ENCODE measurements at places on chromosomes 7 and 10.

- no peak for DNase-seq
These were observed 76.0 kb upstream of the IL6 start for GRCh38 chr7:22651036-22651435.

- no peak for DNase-seq
These were observed 49.1 kb upstream of the GSAP start for GRCh38 chr7:77465256-77465655.

GRCh38 chr7:111758332-111758731 is 196.0 kb upstream of the IMMP2L start:
- DNase-seq: no peak

DNA sequence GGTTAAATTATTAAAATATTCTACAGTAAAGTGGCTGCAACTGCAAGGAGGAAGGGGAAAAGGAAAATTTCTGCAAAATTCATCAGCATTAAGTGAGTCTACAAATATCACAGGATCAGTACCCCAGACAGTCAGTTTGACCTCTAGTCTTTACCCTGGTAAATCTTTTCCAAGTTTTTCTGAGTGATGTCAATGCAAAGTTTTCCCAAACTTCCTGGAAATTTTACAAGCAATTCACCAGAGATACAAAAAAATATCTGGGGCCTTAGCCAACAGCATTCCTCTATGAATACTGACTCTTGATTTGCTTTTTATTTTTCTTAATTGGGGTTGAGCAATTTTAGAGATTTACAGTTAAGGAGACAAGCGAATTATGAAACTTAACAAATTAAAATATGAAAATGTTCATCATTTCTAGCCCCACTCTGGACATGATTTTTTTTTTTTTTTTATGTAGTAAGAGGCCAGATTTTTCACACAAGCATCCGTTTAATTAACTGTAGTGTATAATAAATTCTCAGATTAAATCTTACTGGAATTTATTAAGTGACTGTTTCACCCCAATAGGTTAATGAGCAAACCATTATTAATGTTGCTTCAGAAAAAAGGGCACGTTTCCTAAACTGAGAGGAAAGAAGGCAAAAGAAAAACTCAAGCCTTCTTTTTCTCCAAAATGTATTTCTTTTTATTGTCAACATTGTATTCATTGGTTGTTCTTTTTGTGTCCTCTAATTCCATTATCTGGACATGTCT is 539.5 kb upstream of the FZD8 start:
- DNase-seq: no peak

DNA sequence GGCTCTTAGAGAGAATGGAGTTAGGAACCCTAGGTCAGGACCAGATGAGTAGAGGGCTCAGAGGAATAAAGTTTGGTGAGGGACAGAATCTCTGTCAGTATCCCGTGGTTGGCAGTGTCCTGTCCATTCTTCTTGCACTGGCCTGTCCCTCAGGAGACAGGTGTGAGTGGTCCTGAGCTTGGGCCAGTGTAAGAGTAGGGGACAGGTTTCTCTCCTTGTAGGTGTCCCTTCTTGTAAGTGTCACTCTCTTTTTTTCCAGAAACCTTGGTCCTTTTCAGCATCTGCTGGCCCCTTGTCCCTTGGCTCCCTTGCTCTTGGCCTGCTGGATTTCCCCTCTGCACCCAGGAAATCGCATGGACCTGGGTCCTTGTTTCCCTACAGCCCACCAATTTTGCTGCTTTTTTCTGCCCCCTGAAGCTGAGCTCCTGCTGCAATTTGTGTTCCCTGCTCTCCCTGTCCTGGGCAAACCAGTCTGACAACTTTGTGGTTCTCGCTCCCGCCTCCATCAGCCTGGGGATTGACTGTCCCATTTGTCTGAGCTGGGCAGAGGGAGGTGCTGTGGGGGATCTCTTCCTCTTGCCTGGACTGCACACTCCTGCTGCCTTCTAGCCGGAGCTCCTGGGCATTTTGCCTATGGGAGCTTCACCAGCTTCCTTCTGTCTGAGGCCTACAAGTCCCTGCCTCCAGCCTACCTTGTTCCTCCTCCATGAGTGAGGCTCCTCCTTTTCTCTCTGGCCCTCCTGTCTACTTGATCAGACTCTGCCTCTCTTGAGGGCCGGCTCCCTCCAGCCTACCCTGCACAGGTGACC is 6.5 kb downstream of the TSPAN14 start:
- DNase-seq: no peak

DNA sequence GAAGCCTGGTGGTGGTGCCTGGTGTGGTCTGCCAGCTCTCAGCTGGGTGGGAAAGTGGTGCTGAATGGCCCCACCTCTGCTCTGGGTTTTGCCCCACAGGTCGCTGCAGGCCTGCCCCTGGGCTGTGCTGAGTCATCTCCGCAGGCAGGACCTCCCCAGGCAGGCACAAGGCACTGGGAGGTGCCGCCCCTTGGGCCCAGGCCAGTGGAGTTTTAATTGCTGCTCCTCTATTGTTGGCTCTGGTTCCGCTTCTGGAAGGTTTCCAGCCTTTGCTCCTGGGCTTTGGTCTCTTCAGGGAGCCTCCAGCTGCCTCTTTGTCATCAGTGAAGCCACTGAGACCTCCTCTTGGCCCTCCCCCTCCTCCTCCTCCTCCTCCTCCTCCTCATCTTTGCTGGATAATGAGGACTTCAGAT is 180.3 kb upstream of the GRB10 start:
- DNase-seq: no peak

DNA sequence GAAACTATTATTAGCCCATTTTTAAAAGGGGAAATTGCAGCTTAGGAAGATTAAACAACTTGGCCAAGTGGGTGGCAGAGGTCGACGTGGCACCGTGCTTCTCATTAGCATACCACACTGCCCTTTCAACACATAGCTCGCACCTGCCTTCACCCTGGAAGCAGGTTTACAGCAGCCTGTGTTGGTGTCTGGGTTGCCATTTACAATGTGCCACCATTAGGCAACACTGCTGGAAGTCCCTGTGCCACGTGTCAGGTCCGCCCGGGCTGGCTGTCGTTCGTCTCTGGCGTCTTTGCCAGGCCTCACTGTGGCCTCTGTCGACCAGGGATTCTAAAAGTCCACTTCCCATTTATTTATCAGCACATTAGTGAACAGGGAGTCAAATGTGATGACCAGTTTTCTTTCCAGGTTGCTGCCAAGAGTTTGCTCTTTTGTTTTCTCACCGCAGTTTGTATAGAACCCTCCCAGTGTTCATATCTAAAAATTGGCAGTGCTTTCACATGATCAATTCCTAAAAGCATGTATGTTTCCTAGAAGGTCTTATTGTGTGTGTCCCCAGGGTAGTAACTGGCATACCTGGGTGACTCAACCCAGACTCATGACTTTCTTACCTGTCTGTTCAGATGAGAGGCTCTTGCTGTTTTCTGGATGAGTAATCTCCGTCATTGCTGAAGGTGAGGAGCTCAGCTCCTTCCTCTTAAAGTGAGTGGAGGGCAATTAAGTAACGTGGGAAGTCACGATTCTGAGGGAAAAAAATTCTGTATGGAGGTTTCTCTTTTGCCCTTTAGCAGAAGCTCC is 9.2 kb downstream of the INSIG1 start:
- no peak for DNase-seq

GRCh38 chr10:133411523-133412380 is 12.7 kb downstream of the SPRN start:
- DNase-seq: no peak

DNA sequence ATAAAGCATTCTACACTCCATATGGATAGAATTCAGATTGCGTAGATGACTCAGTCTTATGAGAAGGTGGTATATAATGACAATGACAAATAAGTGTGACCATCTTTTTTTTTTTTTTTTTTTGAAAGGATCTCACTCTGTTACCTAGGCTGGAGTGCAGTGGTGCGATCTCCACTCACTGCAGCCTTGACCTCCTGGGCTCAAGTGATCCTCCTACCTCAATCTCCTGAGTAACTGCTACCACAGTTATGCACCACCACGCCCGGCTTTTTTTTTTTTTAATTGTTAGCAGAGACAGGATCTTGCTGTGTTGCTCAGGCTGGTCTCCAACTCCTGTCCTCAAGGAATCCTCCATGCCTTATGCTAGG is 43.2 kb upstream of the NRP1 start:
- DNase-seq: no peak

DNA sequence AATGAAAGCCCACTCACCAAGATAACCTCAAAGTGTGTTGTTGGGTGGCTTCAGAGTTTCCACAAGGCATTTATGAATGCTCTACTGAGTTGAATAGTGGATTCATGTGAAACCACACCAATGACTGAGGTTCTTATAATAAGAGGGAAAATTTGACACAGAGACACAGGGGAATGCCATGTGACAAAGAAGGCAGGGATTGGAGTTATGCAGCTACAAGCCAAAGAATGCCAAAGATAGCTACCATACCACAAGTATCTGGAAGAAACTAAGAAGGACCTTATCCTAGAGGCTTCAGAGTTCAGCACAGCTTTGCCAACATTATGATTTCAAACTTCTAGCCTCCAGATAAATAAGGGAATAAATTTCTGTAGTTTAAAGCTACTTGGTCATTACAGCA is 68.0 kb upstream of the PCDH15 start:
- no peak for DNase-seq

DNA sequence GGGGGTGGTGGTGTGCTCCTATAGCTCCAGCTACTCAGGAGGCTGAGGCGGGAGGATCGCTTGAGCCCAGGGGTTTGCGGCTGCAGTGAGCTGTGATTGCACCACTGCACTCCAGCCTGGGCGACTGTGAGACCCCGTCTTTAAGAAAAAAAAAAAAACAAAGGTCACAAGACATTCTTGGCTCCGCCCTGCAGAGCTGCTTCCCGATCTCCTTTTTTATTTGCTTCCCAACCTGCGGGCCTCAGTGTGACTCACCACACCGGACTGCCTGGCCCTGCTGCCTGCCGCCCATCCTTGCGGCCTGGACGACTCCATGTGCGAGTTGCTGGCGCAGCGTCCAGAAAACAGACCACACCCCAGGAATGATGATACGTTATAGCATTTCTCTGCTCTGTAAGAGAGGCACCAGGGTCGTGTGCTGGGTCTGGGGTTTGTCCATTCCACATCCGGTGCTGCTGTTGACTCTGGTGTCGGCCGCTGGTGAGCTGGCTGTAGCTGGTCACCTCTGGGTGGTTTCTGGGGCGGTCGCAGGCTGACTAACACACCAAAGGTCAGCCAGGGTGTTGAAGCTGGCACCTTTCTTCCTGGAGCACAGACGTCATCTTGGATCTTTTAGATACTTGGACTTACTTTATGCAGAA is 123.6 kb downstream of the TCF7L2 start:
- DNase-seq: no peak

DNA sequence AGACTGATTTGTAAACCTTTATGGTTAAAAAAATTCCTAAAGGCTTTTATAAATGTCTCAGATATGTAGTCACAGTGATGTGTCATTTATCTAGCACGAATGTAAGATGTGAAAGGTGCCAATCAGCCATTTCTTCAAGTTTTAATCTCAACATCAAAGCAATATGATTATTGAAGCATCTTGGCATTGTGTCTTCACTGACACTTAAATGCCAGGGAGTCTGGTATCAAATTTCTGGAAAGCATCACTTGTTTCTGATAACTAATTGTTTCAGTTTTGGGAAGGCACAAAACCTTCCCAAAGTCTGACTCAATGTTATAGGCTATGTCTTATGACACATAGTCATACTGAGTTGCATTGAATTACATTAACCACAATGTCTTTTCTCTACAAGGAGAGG is 492.0 kb upstream of the CNTNAP2 start:
- DNase-seq: no peak

DNA sequence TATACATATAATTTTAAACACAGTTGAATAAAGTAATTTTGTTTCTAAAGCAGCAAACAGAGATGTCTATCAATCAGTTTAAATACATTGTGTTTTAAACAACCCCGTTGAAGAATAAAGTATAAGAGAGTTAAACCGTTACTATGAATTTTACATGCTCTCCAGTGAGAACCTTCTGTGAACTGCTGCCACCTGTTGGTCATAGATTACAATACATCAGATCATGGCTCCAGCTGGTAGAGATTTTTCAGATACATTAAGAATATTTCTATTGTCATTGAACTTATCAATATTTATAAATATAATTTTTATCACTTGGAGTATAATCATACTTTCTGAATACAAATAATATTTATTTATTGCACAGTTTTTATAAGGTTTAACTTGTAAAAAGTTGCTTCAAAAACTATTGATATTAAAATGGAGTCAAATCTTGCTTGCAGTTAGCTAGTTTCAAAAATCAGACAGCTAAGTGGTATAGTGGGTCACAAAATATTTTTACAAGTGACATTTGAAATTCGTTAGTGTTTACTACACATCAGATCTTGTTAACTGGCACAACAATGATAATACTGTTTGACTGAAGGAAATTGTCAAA is 561.2 kb upstream of the PHF14 start:
- DNase-seq: peak; percentile 27

DNA sequence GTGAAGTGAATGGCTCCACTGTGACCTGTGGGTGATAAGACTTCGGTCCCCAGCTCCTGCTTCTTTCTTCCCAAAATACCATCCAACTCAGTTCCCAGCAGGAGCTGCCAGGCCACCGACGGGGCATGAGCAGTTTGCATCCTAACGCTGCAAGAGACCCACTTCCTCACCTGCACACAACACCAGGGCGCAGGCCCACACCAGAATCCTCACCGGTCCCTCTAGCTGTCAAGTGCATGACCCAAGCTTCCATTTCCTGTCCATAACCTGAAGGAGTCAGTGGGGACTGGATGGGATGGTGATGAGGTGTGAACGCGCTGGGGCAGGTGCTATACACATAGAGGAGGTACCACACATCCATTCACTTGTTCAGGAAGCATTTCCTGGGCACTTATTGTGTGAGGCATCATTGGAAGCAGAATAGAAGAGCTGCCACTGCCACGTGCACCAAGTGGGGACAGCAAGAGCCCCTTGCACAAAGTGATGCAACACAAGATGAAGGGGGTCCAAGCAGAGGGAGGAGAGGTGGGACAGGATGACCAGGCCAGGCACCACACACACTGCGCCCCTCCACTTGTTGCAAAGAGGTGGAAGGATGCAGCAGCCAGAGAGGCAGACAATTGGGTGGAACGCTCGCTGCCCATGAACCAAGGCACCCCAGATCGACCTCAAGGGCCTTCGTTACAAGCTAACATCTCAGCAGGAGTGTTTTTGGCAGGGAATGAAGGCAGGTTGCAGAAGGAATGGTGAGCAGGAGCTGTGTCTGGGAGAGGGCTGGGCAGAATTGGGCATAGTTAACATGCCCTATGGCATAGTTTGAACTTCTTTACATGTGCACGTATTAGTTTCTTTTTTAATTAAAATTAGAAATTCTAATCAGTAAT is 605.8 kb upstream of the MGMT start:
- no peak for DNase-seq

DNA sequence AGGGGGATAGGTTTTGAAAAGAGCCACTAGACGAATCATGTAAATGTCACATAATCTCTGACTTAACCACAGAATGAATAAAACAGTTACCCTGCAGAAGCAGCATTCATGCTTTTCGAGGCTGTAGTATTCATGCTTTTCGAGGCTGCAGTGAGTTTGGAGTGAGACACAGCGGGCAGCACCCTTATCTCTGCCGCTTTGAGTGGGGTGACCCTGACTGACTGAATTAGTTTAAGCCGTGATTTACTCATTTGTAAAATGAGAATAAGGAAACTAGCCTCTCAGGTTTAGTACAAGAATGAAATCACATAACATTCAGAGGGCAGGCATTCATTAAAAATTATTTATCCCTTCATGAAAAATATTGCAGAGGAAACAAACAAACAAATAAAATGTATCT is 92.8 kb upstream of the KMT2C start:
- DNase-seq: no peak

GRCh38 chr7:76086070-76086469 is 38.2 kb downstream of the MDH2 start:
- no peak for DNase-seq

GRCh38 chr7:123432601-123433000 is 101.8 kb downstream of the IQUB start:
- DNase-seq: no peak

All from CD4-positive, alpha-beta T cell treated with Interleukin-12 subunit alpha and Interleukin-12 subunit beta, for 1 hour (primary cell).